ENCODE measurements at places on chromosomes 2 and 18.

DNA sequence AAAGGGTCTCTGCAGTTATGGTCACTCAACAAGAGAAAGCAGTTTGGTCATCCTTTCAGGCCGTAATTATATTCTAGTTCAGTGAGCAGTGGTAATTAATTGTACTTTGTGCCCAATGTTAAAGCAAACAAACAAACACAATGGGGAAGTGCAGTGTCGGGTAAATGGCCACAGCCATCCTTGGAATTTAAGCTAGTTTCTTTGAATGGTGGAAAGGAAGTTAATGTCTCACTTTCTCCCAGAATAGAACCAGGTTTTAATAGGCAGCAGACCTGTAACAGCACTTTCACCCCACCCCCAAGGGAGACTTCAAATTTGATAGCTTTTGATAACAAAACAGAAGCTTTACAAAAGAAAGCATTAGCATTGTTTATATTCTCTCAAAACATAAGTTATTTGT lies 20.0 kb upstream of the ITGAV start:
- peak; percentile 12 for DNase-seq

- no peak for DNase-seq
Measured at GRCh38 chr2:197339016-197339415, 28.4 kb upstream of the ANKRD44 start.

- peak; percentile 75 for DNase-seq
Measured at GRCh38 chr2:95525294-95526035, 40.9 kb upstream of the TRIM43B start.

DNA sequence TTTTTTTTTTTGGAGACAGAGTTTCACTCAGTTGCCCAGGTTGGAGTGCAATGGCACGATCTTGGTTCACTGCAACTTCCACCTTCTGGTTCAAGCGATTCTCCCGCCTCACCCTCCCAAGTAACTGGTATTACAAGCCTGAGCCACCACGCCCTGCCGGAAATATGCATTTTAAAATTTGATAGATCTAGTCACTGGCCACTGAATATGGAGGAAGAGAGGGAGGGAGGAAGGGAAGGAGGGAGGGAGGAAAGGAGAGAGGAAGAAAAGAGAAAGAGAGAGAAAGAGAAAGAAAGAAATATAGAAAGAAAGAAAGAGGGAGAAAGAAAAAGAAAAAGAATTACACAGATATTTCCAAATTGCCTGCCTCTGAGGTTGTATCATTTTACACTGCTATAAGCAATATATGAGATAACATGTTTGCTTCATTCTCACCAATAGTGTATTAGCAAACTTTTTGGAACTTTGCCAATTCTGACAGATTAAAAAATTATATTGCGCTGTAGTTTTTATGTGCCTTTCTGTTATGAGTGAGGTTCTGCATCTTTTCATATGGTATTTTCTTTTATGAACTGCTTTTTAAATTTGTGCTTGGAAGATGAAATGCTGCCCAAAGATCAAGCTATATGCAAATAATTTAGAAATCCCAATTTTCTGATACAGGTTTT lies 161.2 kb upstream of the MAP3K20 start:
- DNase-seq: no peak

DNA sequence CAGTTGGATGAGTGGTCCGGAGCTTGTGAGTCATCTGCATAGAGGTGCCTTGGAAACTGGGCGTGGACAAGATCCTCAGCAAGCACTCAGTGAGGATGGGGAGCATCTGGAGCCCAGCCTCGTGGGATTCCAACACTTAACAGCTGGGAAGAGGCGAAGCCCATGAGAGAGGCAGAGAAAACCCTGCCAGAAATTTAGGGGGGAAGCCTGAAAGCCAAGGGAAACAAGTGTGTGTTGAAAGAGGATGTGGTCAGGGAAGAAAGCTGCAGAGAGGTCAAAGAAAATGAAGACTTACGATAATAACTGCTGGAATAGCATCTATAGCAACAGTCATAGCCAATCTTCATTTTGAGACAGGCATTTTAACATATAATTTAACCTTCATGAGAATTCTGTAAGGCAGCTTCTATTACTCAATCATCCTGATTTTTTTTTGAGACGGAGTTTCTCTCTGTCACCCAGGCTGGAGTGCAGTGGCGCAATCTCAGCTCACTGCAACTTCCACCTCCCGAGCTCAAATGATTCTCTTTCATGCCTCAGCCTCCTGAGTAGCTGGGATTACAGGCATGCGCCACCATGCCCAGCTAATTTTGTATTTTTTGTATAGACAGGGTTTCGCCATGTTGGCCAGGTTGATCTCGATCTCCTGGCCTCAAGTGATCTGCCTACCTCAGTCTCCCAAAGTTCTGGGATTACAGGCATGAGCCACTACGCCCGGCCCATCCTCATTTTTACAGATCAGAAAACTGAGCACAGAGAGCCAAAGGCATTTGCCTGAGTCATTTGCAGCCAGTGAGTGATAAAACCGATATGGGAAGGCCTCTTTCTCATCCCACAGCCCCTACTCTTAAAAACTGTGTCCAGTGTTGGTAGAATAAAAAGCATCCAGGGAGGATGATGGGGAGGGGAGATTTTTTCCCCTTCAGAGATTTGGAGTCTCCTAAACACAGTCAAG lies 214.4 kb upstream of the EPAS1 start:
- DNase-seq: no peak

DNA sequence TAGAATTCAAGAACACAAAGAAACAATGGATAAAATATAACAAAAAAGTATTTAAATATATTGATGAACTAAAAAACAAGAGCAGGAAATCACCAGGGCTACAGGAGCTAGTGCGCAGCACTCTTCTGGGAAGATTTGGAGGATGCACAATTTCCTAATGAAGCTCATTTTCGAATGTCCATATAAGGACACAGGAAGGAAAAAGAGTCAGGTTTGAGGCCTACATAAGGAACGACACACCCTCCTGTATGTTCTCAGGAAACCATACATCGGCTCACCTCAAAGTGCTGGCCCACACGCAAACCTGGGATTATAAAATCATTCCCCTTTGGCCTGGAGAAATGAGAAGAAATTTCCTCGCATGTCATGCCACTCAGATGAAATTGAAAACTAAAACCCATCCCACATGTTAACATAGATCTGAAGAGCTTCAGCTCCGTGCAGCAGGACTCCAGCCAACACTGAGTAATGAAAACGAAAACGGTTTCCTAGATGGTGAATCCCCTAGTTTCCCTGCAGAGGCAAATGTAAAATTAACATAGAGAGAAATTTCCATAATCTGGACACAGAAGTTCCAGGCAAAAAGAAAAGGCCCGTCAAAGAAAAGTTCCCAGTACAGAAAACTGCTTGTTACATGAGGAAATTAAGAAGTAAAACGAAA lies 825.8 kb downstream of the SOCS6 start:
- DNase-seq: no peak

- DNase-seq: peak; percentile 68
Measured at GRCh38 chr18:62881509-62882016, 166.2 kb downstream of the PHLPP1 start.

GRCh38 chr2:46580416-46580815 lies 101.1 kb downstream of the TMEM247 start:
- no peak for DNase-seq

GRCh38 chr2:68971591-68972231 lies 2.7 kb upstream of the GKN1 start:
- no peak for DNase-seq

GRCh38 chr2:21773168-21773567 lies 649.4 kb downstream of the TDRD15 start:
- DNase-seq: no peak

- no peak for DNase-seq
Measured at GRCh38 chr2:30692829-30693275, 114.4 kb downstream of the CAPN13 start.

GRCh38 chr18:53991202-53991601 lies 233.3 kb downstream of the MBD2 start:
- DNase-seq: no peak

GRCh38 chr2:219446101-219446504 lies 11.5 kb downstream of the SPEG start:
- peak; percentile 56 for DNase-seq
